CD4-positive, alpha-beta T cell treated with Interleukin-6 at 100 ng/mL for 8 hours (primary cell): ENCODE measurements at places on chromosomes 3 and 15.

DNA sequence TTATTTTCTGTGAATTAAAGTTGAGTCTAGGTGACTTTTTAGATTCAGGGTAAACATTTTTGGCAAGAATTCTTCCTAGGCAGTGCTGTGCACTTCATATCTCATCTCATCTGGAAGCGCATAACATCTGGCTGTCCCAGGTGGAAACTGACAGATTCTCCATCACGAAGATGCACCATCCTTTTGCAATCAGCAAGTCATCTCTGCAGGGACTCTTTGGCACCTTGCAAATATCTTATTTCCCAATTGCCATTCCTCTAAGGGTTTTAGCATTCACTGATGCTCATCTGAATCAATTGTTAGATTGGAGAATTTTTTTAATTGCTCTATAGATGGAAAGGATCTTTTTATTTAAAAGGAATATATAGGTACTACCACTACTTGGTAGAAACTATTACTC, 282.7 kb upstream of the ATP10A start:
- no peak for DNase-seq

- no peak for DNase-seq
These were observed 107.0 kb downstream of the TOP2B start for GRCh38 chr3:25557694-25558093.

- DNase-seq, result no peak
These were observed 14.2 kb downstream of the CFAP91 start for GRCh38 chr3:119716998-119717397.

GRCh38 chr3:55322638-55323037, 164.5 kb downstream of the WNT5A start:
- no peak for DNase-seq

DNA sequence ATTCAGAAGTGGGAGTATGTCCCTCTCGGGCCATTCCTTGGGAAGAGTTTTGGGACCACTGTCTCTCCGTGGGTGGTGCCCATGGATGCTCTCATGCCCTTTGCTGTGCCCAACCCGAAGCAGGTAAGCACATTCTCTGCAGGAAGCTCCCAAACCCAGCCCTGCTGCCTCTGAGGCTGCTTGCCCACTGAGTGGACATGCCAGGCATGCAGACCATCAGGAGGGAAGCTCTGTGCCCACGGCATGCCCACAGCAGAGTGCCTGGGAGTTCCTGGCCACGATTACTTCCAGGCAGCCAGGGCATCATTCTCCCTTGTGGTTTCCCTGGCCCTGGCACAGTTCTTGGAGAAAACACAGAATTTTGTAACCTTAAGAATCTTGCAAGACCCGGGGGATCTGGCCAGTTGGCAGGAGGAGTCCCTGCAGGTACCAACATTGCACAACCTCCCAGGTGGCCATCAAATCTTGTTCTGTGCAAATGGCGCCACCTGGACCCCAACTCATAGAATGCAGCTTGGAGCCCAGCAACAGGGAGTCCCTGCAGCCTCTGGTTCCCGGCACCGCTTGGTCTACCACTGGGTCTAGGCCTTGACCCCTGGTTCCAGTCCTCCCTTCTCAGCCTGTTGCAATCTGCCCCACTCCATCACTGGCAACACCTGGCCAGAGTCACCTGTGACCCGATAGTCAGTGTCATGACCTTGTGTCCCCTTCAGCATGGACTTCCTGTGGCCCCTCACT, 20.4 kb downstream of the FAH start:
- peak; percentile 65 for DNase-seq
